ENCODE measurements at places on chromosomes 2 and 18.

- DNase-seq = no peak
These were observed 144.2 kb downstream of the ALK start for GRCh38 chr2:29777161-29777560.

DNA sequence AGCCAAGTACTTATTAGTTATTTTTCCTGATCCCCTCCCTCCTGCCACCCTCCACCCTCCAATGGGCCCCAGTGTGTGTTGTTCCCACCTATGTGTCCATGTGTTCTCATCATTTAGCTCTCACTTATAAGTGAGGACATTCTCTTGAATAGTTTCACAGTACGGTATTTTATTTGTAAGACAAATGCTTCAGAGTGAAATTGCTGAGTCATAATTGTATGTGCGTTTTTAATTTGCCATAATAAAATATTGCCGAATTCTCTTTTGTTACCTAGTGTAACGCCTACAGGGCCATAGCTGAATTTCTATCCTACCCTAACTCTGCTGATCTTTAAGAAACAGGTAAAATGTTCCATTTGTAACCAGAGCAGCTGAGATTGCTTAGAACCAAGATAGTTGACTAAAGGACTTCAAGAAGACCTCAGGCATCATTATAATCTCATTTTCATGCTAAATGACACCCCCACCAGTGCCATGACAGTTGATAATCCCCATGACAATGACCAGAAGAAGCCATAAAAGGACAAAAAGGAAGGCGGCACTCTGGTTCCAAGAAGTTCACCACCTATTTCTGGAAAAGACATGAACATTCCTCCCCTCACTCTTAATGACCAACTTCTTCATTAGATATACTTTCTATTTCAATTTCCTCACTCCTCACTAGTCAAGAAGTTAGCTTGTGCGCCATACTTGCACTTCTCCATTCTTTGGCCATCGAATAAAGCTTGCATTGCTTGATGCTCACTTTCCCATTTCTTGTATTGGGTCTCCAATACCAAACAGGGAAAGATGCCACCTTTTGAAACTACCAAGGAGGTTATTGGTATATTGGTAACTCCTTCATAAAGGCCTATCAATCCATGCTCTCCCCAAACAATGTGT is 18.4 kb downstream of the SCN9A start:
- DNase-seq = no peak

- no peak for DNase-seq
These were observed 81.5 kb downstream of the MARCO start for GRCh38 chr2:119023534-119023933.

GRCh38 chr2:189024901-189025618 is 50.9 kb downstream of the COL3A1 start:
- DNase-seq = no peak

DNA sequence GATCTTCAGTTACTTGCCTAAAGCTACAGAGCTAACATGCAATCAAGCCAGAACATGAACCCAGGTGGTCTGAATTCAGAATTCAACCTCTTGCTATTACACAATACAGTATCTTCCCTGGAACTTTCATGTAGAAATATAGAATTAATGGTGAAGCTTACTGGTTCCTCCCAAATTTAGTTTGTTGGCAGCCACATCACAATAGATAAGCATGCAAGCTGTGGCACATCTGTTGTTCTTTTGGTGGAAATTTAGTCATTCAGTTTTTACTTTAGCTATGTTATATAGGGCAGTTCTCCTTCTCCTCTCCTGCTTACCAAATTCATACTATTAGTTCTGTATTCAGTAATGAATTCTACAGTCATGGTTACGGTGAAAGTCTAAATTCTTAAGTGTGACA is 101.0 kb upstream of the RNF152 start:
- DNase-seq = no peak

GRCh38 chr2:72394541-72395070 is 246.9 kb upstream of the CYP26B1 start:
- no peak for DNase-seq

DNA sequence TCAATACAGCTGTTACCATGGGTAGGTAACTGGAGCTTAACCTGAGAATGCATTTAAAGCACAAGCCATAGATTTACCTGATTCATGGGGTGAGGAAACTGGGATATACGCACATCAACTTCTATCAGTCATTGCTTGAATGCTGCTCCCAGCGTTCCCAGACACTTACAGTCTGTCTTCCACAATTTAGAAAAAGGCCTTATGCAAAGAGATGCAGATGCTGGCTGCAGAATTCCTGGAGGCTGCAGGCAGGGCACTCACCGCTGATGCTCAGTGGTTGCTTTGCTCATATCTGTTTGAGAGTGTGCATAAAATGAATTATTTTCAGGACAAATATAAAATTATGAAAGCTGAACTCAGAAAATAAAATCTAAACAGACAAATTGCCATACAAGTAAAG is 950.7 kb upstream of the PIK3C3 start:
- DNase-seq = no peak

GRCh38 chr2:120892967-120893667 is 157.4 kb downstream of the GLI2 start:
- no peak for DNase-seq

DNA sequence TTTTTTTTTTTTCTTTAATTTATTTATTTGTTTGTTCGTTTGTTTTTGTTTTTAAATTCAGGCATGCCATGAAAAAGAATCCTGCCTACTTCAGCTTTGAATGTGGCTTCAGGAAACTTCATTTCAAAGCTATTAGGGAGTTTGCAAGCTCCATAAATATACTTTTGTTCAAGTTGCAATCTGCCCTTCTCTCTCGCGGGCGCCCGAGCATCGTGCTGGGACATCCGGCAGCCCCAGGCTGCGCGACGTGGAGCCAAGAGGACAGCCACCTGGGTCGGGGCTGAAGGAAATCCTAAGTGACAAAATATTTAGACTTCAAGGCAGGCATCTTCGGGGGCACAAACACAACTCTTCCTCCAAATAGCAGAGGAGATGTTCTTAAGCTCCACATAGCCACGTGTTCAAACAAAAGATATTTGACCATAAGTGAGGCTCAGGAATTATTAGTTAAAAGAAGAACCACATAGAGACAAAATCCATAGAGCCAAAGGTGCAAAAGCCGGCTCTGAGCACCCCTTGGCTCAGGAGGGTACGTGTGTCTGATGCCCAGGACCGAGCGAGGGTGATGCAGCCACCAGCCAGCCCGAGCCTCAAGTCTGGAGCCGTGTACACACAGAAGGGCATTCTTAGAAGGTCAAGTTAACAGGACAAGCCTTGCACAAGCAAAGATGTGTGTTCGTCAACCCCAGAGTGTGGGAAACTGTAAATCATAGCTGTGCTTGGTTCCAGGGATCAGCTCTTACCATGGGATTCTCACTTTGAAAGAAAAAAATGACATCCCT is 256.5 kb upstream of the SALL3 start:
- DNase-seq = no peak

DNA sequence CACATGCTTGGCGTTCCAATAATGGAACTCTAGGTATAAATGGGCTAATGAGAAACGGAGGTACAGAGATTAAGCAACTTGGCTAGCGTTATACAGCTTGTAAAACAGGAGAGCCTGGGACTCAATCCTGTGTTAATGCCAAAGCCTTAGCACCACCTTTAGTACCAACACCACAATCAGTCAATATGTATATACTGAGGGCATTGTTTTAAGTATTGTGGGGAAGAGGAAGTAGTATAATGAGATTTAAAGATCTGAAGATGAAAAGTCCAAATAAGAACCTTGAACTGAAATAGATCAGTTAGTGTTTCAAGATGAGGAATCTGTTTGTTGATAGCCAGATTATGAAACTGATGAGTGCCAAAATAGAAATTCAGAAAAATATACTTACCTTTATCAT is 8.1 kb downstream of the MARS2 start:
- DNase-seq = no peak

DNA sequence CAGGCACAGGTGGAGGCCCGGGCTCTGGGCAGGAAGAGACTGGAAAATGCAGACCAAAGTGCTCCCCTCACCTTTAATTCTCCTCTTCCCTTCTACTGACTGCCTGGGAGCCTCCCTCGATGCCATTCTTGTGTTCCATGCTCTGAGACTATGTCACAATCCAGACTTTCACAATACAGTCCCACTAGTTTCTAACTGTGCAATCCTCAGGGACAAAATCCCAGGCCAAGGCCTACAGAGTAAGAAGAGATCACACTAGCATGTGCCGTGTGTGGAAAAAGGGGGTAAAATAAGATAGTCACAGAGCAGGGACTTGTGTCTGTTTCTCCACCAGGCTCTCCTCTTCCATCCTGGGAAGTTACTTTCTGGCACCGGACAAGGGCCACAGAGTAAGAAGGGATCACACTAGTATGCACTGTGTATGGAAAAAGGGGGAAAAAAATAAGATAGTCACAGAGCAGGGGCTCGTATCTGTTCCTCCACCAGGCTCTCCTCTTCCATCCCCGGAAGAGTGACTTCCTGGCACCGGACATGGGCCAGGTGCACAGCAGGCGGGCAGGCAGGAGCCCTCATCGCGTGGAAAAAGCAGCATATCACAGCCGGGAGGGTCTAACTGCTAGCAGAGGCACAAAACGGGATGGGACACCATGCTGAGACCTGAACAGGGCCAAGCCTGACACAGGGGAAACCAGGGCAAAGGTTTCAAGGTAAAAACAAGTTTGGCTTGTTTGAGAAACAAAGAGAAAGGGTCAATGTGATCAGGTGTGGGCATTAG is 9.6 kb downstream of the CYB5A start:
- DNase-seq = no peak

- DNase-seq = no peak
These were observed 127.1 kb downstream of the FMNL2 start for GRCh38 chr2:152462120-152462519.

GRCh38 chr2:238063414-238064189 is 2.8 kb downstream of the SCLY start:
- DNase-seq = no peak

DNA sequence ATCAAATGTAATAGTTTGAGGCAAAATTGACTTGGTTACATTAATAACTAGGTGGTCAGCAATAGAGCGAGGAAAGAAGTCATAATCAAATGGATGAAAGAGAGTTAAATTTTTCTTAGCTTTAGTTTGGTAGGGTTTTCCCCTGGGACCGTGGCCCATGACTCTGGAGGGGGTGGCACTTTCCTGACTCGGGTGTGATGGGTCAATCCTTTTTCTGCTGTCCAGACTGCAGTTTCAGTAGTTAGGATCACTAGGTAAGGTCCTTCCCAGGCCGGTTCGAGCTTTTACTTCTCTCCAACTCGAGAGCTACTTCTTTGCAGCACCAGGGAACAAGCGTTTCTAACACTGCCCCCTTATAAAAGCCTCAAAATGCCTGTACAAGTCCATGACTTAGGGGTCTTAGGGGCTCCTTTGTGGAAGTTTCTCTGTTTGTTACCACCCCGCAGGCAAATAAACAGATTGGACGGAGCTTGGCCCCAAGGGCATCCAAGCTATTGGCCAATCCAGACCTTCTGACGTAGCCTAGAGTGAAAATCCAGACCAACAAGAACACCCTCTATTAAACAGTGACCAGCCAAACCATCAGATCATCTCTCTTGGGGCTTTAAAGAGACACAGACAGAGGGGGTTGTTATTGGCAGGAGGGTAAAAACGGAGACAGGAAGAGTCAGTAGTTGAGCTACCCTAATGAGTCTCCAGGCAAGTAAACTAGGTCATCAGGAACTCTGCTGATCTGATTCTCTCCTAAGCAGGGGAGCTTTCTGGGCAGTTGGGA is 9.4 kb upstream of the CEP68 start:
- DNase-seq = no peak

DNA sequence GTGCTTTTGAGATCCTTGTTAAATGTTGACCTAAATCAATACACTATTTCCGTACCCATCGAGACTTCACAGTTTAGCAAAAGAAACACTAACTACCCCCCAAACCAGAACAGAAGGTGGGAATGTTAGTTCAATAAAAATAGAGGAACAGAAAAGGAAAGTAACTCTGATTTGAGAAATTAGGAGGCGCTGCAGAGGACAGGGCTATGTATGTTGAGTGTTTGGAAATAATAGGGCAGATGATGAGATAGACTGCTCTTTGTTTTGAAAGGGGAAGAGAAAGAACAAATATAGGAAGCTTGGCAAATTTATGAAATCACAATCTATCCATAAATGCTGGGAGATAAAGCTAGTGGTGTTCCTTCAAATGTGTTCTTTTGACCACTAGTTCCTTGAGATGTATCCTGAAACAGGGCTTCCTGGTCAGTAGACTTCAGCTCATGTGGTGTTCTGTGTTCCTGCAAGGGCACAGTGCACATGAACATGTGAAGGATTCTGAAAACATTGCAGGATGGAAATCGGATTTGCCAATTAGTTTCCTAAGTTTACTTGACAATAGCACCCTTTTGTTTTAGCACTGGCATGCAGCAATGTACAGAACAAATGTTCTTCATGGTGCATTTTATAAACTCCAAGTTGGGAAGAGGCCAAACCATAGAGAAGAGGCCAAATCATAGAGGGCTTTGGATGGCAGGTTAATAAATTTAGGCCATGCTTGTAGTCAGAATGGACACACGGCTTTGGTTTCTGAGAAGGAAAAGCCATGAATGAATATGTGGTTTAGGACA is 39.8 kb downstream of the RHBDD1 start:
- DNase-seq = no peak

DNA sequence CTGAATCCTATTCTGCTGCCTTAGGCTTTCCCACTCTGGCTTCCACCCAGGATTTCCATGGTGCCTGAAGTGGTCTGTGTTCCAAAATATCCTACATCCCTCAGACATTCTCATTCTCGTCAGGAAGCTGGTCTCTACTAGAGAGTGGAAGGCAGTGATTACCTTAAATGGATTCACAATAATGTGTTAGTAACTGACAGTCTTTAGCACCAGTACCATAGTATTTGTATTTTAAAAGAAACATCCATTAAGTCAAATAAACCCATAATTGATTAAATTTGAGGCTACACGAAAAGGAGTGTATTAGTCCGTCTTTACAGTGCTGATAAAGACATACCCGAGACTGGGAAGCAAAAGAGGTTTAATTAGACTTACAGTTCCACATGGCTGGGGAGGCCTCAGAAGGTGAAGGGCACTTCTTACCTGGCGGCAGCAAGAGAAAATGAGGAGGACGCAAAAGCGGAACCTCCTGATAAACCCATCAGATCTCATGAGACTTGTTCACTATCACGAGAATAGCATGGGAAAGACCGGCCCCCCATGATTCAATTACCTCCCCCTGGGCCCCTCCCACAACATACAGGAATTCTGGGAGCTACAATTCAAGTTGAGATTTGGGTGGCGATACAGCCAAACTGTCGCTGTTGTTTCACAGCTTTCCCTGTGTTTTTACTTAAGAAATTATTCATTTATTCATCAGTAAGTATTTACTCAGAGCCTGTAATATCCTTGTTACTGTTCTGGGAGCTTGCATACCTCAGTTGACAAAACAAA is 306.5 kb downstream of the STK39 start:
- DNase-seq = no peak

Data from stimulated activated CD4-positive, alpha-beta T cell treated with anti-CD3 and anti-CD28 coated beads, Interleukin-15, amount 100 ng/mL, for 1 hour (primary cell).